ENCODE measurements at places on chromosomes 2 and 18.

- DNase-seq = no peak
These were observed 3.6 kb upstream of the KYNU start for GRCh38 chr2:142873831-142874287.

DNA sequence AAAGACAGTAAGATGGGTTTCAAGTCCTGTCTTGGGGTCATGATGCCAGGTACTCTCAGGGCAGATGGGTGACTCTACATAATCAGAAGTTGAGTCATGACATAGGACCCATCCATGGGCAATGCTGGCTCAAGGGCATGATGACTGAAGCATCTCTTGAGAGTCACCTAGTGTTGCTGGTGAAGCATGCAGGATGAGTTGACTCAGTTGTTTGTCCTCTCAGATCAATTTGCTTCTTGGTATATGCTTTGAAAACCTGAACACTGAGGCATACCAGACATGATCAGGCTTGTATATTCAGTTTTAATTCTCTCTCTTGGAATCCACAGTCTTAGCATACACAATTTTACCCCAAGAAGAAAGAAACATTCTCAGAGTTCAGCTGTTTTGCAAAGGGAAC lies 658.9 kb upstream of the NXPH2 start:
- DNase-seq = no peak

GRCh38 chr2:209913786-209914345 lies 88.6 kb upstream of the RPE start:
- no peak for DNase-seq

DNA sequence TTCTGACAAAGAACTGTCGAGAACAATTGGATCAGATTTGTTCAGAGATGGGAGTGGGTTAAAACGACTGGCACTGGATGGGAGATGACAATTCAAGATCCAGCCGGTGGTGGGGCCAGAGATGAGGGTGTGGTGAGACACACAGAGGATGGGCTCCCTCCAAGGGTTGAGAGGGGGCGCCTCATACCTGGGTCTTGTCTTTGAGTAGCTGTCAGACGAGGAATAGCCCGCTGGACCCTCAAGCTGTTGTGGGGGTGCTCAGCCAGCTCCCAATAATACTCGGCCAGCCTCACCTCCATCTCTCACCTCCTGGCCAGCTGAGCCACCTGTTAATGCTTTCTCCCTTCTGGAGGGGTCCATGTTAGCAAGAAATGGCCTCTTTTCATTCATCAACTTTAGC lies 14.0 kb downstream of the INPP5D start:
- DNase-seq = no peak

GRCh38 chr2:159873258-159873657 lies 75.2 kb upstream of the CD302 start:
- no peak for DNase-seq

GRCh38 chr2:99559075-99559662 lies 69.4 kb upstream of the REV1 start:
- peak; percentile 46 for DNase-seq

DNA sequence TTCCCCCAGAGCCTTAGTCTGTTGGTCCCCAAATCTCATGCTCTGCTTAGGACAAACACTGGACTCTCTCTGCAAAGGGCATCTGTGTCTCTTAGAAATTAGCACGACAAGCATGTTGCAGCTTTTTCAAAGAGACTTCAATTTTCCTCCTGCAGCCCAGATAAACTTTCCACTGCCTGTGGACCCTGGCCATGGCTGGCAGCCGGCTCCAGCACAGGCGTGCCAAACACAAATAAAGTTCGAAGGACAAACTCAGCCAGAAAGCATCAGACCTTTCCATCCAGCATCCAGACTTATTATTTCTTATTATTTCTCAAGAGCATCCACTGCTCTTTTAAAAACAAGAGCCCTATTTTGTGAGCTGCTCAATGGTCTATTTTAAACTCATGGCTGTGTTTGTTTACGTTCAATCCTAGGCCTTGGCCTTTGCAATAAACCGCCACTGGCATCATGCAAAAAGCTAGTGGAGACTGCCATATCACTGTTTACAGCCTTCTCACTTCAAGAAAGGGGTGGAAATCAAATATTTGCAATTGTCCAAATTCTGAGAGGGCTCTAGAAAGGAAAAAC lies 300.8 kb downstream of the BCL11A start:
- DNase-seq = no peak

DNA sequence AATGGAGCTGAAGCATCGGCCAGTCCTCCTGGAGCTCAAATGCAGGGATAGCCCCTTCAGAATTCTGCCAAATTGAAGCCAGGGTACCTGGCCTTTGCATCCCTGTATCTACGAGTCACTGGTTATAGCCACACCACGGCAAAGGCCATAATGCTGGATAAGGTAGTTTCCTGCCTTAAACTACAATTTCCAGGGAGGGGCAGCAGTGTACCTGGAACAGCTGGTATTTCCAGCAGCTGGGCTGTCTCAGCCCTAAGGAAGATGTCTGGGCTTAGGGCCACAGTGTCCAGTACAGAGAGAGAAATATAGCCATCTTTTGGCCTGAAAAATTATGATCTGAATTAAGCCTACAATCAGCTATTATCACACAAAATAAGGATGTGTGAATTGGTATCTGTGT lies 180.3 kb downstream of the GCA start:
- DNase-seq = no peak

GRCh38 chr2:171858397-171858958 lies 35.6 kb downstream of the SLC25A12 start:
- DNase-seq = no peak

- no peak for DNase-seq
These were observed 12.2 kb downstream of the ICOS start for GRCh38 chr2:203948733-203949132.

GRCh38 chr2:230156782-230157699 lies 62.7 kb downstream of the SP110 start:
- DNase-seq = no peak

DNA sequence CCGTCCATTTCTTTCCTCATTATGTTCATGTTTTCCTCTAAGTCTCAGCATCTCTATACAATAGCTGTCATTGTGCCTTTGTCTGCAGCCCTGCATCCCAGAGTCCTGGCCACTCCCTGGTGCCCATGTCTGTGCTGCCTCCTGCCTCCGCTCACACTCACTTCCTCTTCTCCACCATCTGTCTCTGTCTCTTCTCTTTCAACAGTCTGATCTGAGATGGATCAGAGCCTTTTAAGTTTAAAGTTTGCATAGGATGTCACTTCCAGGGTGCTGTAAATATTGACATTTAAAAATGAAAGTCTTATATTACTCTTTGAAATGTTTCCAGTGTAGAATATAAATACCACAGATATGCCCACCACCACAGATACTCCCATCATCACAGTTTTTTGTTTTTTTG lies 42.7 kb downstream of the UBE2F start:
- no peak for DNase-seq

DNA sequence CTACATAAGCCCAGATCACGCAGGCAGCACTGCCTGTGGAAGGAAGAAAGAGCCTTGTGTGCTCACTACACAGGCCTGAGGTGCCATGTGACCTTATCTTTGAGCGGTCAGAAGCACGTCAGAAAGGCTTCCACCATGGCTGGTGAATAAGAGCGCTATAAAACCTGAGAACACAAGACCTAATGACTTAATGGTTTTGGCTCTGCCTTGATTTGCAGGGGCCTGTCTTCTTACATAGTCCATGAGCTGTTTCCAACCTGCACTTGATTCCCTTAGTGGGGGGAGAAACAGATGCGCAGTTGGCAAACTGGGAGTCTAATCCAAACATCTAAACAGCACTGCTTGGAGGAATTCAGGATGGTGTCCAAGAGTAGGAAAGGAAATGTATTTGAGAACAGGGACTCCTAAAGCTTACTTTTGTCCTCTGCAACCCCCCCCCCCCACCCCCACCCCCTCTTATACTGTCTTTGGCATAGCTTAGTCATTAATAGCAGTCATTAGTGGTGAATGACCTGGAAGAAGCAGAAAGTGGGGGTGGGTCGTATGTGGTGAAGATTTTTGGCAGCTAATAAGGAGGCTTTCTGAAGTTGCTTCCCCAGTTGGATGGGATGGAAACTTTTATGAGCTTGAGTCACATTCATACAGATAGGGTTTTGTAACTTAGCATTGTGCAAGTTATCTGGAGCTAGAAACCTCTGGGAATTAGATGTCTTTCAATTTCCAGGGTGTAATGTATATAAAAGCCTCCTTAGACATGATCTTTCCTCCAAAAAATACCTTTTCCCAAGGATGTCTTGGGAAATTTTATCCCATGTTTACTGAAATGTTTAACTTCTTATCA lies 454.1 kb downstream of the MEIS1 start:
- DNase-seq = no peak

DNA sequence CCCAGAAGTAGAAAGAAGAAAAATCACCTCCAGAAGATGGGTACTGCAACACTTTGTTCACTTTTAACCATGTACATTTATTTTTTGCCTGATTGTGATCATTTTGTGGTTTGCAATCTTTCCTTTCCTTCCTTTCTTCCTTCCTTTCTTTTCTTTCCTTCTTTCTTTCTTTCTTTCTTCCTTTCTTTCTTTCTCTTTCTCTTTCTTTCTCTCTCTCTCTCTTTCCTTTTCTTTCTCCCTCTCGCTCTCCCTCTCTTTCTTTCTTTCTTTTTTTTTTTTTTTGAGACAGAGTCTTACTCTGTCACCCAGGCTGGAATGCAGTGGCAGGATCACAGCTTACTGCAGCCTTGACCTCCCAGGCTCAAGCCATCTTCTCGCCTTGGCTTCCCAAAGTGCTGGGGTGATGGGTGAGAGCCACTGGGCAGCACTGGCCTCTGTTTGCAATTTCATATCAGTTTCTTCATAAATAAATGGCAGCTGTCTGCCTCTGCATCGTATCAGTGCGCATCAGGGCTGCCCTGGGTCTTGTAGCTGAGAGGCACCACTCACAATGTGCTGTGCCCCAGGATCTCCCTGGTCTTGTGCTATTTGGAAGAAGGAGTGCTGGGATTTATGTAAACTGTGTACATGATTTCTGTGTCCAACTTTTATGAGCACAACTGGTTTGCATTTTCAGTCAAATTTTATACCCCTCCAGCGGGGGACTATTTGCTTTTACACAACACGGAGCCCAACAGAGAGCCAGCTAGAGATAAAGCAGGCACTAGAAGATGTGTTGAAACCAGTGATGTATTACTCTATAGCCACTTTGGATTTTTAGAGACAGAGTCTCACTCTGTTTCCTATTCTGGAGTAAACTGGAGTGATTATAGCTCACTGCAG lies 6.9 kb upstream of the LIMS2 start:
- DNase-seq = no peak

DNA sequence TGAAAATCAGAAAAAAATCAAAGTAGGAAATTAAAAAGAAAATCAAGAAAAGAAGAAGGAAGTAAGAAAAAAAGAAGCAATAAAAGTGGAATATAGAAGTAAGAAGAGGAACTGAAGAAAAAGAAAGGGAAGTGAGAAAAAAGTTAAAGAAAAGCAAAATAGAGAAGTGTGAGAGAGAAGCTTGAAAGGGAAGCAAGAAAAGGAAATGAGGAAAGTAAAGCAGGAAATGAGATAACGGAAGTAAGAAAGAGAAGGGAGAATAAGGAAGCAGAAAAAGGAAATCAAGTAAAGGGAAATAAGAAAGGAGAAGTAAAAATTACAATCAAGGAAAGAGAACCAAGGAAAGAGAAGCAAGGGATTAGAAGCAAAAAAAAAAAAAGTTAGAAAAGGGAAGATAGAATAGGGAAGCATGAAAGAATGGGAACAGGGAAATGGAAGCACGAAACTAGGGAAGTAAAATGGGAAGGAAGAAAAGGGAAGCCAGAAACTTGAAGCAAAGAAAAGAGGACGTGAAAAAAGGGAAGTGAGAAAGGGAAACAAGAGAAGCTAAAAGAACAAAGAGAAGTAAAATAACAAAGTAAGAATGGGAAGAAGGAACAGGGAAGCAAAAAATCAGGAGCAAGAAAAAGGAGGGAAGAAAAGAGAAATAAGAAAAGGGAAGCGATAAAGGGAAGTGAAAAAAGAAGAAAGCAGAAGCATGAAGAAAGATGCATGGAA lies 243.3 kb upstream of the NCKAP5 start:
- no peak for DNase-seq

GRCh38 chr2:109351164-109351756 lies 222.3 kb downstream of the SH3RF3 start:
- no peak for DNase-seq

DNA sequence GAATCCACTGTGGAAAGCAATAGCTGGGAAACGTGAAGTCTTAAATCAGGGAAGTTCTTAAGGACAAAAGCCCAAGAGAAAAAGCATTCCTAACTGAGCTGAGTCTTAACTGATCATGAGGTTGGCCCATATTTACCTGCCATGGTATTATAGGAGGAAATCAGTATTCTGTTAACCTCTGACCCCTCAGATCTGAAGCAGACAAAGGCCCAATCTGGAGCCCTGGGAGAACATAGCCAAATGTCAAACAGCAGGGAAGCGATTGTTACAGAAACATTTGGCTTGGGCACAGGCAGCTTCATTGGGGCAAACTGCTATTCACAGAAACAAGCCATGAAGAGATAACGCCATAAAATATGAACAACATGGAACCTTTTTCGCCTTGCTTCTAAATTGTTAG lies 18.8 kb downstream of the EPHA4 start:
- DNase-seq = no peak

DNA sequence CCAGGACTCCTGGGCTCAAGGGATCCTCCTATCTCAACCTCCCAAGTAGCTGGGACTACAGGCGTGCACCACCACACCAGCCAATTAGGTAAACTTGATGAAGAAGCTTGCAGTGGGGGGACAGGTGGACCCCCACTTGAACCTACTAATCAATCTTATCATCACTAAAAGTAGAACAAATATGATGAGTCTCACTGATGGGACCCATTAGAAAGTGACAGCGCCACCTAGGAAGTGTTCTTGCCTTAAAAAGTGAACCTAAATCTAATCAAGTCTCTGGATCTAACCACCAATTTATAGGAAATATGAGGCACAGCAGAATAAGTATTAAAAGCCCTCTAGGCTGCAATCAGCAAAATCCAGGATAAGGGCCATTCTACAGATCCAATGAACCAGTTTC lies 79.2 kb downstream of the BIN1 start:
- DNase-seq = no peak

DNA sequence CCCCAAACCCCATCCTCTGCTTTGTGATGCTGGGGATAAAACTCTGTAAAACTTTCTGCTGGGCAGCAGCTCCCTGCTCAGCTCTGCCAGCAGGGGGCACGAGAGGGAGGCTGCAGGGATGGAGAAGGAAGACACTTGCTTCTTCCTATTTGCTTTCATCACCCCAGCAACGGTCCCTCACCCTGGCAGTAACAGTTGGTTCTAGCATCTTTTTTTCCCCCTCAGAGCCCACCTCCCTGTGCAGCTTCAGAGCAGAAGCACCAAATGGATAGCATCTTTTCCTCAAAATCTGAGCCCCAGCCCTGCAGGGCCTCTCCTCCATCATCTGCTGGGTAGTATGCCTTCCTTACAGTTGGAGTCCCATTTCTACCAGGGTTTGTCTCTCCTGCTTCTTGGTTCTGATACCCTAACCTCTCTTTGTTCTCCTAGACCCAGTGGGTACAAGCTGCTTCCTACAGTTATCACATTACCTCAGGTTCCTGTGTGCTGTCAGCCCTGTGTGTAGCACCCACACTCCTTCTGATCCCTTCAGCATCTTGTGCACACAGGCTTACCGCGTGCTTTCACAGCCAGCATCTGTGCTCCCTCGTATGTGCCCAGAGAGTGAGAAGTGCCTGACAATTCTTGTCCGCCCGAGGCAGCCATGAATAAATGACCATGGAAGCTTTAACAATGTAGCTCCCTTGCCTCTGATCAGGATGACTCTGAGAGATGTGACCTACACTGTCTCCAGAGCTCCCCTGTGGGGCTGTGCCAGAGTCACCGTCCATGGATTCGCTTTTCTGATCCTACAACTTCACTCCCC lies 14.5 kb downstream of the CKAP2L start:
- DNase-seq = no peak

- DNase-seq = no peak
These were observed 87.6 kb upstream of the FAM110C start for GRCh38 chr2:133675-134593.

- no peak for DNase-seq
These were observed 110.0 kb upstream of the GCFC2 start for GRCh38 chr2:75820693-75821092.

Data from NCI-H187 treated with DMSO at 0.1 percent for 48 hours (cell line).